ENCODE measurements at places on chromosomes 7 and 10. TPM values are rescaled to one million over a fixed set of nuclear protein-coding genes. Genes with fewer than 3 reads are reported as not detected.

Gene OR2A5
- not detected for total RNA-seq

Gene KMT2C
- 53.6 TPM for total RNA-seq

Gene ZNF239
- 0.66 TPM for total RNA-seq

Gene ANKRD61
- 0.22 TPM for total RNA-seq

Gene PRR15
- total RNA-seq: 2.0 TPM

Gene LRIT2
- total RNA-seq: not detected

Gene CPA5
- total RNA-seq: not detected

Gene RBP3
- not detected for total RNA-seq

Gene MARVELD1
- total RNA-seq: 40.8 TPM

Gene MPP7
- 0.27 TPM for total RNA-seq

Gene POU6F2
- total RNA-seq: not detected

Gene GPC2
- total RNA-seq: 3.9 TPM

Gene FXYD4
- not detected for total RNA-seq

Gene TSPAN12
- total RNA-seq: 21.5 TPM

Gene ZNF655
- 21.4 TPM for total RNA-seq

Gene COL13A1
- 73.0 TPM for total RNA-seq

Gene LEP
- not detected for total RNA-seq

Gene ACSL5
- 10.6 TPM for total RNA-seq

Gene ANXA8
- not detected for total RNA-seq

Gene LAMB1
- total RNA-seq: 673 TPM

Gene NPFFR1
- total RNA-seq: not detected

Gene PON2
- total RNA-seq: 113 TPM

Gene OR2A7
- total RNA-seq: 0.27 TPM

Gene CALHM1
- total RNA-seq: not detected

Gene CUBN
- total RNA-seq: 5.2 TPM

Gene H2BK1
- total RNA-seq: not detected

Gene ADAM22
- 0.79 TPM for total RNA-seq

Gene CDC14C
- not detected for total RNA-seq

Gene PIK3CG
- total RNA-seq: 22.9 TPM

Gene UNCX
- total RNA-seq: not detected

Gene NKX1-2
- not detected for total RNA-seq

Gene NME8
- total RNA-seq: not detected

Gene CYP3A4
- total RNA-seq: not detected

Gene AZGP1
- total RNA-seq: not detected

Gene ANKRD30A
- total RNA-seq: not detected

Gene ZPBP
- total RNA-seq: not detected

Gene RPEL1
- total RNA-seq: 0.27 TPM

Gene FBXO24
- total RNA-seq: 0.27 TPM

Gene LIPF
- not detected for total RNA-seq

Gene ZNF783
- 7.2 TPM for total RNA-seq

Gene CPA4
- 0.27 TPM for total RNA-seq

Gene MAT1A
- not detected for total RNA-seq

Gene CPED1
- total RNA-seq: 0.86 TPM

Gene ANKIB1
- total RNA-seq: 67.3 TPM

Gene SPDYE5
- under 0.01 TPM for total RNA-seq

Gene SOSTDC1
- total RNA-seq: not detected

Gene SLC26A4
- total RNA-seq: 1.7 TPM

Gene HOXA4
- 1.9 TPM for total RNA-seq

Gene ADRA2A
- total RNA-seq: 0.40 TPM

Gene MET
- total RNA-seq: 103 TPM

Gene TRPV5
- not detected for total RNA-seq

Gene MYH16
- total RNA-seq: 0.93 TPM

Gene GIMAP1
- 10.4 TPM for total RNA-seq

Gene GARIN1A
- 0.53 TPM for total RNA-seq

Gene LIPJ
- not detected for total RNA-seq

Measured in thoracic aorta endothelial cell (primary cell).